ENCODE measurements at places on chromosomes 2 and 18.

DNA sequence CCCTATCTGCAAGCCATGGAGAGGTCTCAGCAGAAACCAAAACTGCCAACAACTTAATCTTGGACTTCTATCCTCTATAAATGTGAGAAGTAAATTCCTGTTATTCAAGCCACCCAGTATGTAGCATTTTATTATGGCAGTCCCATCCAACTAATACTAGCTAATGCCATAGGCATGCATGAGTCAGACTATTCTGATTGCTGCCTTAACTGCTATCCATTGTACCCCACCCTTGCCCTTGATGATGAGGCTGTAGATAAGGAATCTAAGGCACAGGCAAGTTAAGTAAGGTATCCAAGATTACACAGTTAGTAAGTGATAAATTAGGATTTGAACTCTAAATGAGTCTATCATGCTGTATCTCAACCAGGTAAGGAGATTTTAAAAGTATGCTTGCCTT lies 223.0 kb downstream of the UBE2E3 start:
- DNase-seq, result peak; percentile 89

DNA sequence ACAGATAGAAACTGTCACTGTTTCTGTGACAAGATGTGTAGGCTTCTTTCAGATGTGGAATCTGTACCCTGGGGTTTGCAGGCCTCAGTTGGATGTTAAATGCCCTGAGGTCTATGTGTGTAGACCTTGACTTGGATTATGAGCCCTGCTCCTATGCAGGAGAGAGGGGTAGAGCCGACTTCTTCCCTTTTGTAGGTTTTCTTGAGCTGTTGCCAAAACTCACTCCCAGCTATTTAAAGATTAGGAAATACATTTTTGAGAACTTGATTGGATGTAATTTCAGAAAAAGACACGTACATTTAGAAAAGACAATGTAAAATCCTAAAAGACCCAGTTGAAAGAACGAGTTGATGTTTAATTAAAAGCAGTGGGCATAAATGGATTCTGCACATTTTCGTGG lies 374.8 kb downstream of the SLC4A3 start:
- DNase-seq, result no peak

DNA sequence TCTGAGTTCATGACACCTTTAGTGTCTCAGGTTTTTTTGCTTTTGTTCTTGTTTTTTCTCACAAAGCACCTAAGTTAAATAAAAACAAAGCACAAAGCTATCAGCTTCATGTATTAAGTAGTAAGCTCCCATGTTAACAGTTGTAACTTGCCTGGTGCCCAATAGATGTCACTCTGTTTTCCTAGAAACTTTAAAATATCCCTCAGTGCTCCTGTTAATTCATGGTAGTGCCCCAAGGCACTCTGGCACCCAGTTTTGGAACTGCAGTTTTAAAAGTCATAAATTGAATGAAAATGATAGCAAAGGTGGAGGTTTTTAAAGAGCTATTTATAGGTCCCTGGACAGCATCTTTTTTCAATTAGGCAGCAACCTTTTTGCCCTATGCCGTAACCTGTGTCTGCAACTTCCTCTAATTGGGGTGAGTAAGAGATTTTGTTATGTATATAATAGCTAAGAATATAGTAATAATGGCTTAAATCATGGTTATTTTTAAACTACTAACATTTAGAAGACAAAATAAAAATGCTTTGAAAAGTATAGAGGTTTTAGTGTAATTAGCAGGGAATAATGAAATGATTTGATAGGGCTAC lies 555.0 kb upstream of the TMEFF2 start:
- DNase-seq, result no peak

GRCh38 chr2:103616891-103617290 lies 855.1 kb downstream of the TMEM182 start:
- DNase-seq, result no peak

- DNase-seq, result no peak
These were observed 28.3 kb downstream of the MYO7B start for GRCh38 chr2:127563458-127564428.

GRCh38 chr2:173823543-173823939 lies 141.6 kb downstream of the SP3 start:
- DNase-seq, result no peak

- no peak for DNase-seq
These were observed 131.2 kb downstream of the NUP35 start for GRCh38 chr2:183255411-183255810.

- DNase-seq, result no peak
These were observed 2.9 kb upstream of the SLC4A3 start for GRCh38 chr2:219624565-219624964.
